AG10803 (cell line): ENCODE measurements at places on chromosomes 3 and 15.
A peak's percentile ranks its signal among the peaks of the same experiment; 100 is the strongest.

DNA sequence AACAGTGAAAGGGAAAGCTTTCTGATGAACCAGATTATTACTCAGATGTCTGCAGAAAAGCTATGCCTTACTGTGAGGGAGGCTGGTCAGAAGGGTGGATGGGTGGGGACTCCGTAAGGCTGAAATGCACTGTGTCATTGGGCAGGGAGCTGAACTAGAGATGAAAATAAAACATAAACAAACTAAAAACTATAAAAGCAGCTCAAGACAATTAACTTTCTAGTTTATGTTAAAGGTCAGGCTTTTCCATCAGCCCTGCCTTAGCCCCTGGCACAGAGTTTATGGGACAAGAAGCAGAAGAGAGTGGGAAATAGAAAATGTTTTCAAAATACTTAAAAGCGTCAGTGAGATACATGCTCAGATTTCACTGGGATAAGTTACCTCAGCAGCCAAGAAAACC is 310.0 kb upstream of the UBE2E2 start:
- no peak for DNase-seq

DNA sequence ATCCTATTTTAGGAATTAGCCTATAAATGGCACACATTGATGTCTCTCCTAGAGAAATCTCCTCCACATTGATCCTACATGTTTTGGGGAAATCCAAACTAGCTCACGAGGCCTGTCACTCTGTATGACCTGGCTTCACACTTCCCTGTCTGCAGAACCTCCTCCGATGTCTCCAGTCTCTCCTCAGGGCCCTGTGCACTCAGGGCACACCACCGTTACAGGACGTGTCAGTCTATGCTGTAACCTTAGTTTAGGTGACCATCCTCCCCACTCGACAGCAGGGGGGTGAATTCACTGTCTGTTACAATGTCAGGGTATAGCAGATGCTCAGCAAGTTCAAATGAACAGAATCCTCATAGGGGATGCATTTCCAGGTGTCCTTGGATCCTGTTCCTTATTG is 249.1 kb downstream of the OCA2 start:
- no peak for DNase-seq

DNA sequence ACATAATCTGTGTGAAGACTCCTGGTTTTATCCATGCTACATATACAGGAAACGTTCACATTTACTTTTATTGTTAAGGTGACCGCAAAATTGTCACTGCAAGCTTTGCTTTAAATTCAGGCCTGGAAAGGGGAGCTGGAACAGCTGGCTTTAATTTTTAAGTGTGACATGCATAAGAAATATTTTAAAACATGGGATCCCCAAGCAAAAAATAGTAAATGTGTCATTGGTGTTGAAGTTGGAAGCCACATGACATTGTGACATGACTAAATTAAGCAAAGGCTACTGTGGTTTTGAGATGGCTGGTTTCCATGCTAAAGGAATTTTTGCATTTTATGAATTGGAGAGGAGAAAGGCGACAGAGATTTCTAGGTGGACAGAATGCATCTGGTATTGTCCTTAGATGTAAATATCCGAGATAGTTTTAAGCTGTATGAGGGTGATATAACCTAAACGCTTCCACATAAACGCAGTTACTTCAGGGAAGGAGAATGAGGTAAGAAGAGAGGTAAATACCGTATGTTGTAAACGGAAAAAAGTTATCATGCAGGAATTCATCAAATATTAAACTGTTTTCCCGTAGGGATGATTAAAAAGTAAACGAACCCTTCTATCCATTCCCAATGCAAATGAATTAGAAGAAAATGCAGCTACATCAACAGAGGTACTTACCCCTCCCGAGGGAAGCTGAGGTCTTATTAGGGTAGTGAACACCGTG is 927 bp upstream of the FYTTD1 start:
- peak; percentile 89 for DNase-seq

DNA sequence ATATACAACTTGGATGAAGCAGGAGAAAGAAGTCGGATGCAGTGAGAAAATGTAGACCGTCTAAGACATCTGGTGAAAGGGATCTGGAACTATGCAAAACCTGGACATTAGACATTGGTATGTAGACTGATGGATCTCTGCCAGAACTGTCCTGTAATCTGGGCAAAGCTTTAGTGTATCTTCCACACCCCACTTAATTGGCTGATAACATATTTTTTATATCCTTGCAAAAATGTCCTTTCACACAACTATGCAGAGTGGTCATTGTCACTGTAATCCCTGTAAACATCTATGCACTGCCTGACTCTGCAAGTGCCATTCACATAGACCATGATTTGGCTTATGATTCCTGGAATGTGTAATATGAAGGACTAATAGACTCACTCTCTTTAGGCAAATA is 163.1 kb downstream of the TUSC7 start:
- DNase-seq = no peak

- DNase-seq = no peak
Observed at GRCh38 chr3:25580534-25580933, 84.2 kb downstream of the TOP2B start.

DNA sequence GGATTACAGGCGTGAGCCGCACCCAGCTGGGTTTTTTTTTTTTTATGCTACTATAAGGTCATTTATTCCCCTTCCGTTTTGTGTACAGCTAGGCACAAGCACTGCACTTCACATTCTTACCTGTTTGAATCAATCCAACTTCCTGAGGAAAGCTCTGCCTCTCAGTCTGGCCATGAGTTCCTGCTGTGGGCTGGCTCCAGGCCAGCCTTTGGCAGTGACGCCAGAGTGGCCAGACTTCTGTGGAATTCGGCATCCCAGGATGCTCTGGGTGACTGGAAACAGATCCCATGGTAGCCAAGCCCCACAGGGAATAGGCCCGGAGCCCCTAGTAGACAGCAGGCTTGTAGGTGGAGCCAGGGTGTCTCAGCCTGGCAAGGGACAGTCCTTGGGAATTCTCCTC is 21.5 kb upstream of the TIMP4 start:
- peak; percentile 67 for DNase-seq

GRCh38 chr3:150363420-150363819 is 44.7 kb upstream of the TSC22D2 start:
- DNase-seq = no peak

- DNase-seq = no peak
Observed at GRCh38 chr3:38140326-38141172, 2.1 kb downstream of the MYD88 start.

DNA sequence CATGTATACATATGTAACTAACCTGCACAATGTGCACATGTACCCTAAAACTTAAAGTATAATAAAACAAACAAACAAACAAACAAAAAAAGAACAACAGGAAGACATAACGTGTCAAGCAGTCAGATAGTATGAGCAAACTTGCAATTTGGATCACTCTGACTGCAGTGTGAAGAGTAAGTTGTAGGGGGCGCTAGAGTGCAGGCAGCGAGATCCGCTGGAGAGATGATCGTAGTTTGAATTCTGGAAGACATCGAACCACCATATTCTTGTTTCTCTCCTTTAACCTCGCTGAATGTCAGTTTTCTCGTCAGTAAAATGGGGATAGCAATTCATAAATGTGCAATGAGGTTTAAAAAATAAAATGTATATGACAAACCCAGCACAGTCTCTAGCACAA is 165.2 kb upstream of the LMCD1 start:
- DNase-seq = no peak

- peak; percentile 28 for DNase-seq
Observed at GRCh38 chr3:49553324-49553691, 969 bp upstream of the BSN start.

GRCh38 chr15:93694033-93694432 is 537.3 kb upstream of the MCTP2 start:
- DNase-seq = no peak

DNA sequence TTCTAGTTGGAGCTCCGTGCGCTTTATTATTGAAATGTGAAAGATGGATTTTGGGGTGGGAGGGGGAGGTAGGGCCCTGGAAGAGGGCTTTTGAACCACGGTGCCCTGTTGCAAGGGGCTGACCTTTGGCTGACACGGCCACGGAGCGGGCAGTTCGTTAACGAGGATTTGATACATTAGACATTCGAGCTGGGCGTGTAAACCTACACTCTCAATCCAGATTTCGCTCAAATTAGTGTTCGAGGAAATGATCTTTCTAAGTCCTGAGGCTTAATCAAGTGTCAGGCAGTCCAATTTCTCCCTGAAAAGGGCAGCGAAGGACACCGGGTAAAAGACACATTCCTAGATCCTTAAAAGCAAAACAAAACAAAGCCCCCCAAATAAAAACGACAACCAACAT is 13.0 kb downstream of the ZIC1 start:
- no peak for DNase-seq

- peak; percentile 58 for DNase-seq
Observed at GRCh38 chr15:56356616-56357015, 8.6 kb upstream of the TEX9 start.

- no peak for DNase-seq
Observed at GRCh38 chr3:57919987-57920386, 88.2 kb upstream of the FLNB start.

DNA sequence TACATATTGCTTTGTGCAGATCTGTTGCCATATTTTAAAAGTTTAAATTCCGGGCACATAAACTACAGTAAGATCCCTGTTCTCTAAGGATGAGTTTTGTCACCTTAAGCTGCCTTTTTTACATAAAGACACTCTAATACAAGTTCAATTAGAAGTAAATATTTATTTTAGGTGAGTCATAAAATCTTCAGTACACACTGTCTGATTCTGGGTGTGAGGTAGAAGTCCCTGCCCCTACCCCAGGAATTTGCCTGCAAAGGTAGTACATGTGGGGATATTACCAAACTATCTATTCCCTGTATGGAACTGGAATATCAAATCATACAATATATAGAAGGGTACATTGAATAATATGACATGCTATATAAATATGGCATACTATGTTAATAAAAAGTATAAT is 6.3 kb downstream of the SCG3 start:
- DNase-seq = no peak

- DNase-seq = no peak
Observed at GRCh38 chr3:73052857-73053256, 8.6 kb upstream of the EBLN2 start.

GRCh38 chr15:96501362-96501761 is 170.9 kb downstream of the NR2F2 start:
- no peak for DNase-seq

DNA sequence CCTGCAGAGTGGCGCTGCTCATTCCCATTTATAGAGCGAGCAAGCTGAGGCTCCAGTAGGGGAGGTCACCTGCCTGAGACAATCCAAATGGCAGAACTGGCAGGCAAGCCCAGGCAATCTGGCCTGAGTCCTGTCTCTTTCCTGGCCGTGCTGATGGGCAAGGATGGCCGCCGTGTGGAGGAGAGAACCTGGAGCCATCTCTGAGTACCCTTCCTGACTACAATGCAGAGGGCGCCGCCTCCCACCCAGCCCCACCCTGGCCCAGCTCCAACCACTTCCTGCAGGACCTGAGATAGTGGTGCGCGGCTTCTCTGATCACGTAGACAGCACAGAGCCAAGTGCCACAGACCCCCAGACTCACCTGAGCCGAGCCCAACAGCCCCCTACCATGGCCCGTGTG is 7.0 kb downstream of the TLR9 start:
- no peak for DNase-seq

DNA sequence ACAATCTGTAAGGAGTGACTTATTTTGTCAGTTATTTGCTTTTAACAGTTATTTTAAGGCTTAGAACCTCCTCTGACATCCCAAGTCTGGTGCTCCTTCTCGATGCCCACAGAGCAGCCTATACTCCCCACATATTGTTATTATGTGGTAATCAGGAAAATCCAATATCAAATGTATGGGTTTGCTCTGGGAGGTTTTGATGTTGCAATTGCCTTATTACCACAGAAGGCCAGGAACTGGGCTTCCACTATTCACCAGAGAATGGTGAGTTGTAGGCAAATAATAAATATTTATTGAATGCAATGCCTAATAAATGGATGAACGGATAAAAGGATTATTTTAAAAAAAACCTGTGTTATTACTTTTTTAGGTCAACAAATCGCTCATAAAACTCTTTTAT is 12.2 kb downstream of the NEK10 start:
- DNase-seq = no peak

GRCh38 chr3:127151992-127152650 is 40.8 kb upstream of the PRR23E start:
- peak; percentile 43 for DNase-seq
